ENCODE measurements at places on chromosomes 16 and 17. TPM values are rescaled to one million over a fixed set of nuclear protein-coding genes. Genes with fewer than 3 reads are reported as not detected.

SERPINF2 gene
- 0.24 TPM for total RNA-seq

FGF11 gene
- total RNA-seq, result 1.9 TPM

KRTAP4-4 gene
- not detected for total RNA-seq

SYCE1L gene
- 5.3 TPM for total RNA-seq

SHBG gene
- total RNA-seq, result not detected

TEX19 gene
- total RNA-seq, result not detected

MT3 gene
- total RNA-seq, result 4.2 TPM

OR1F1 gene
- not detected for total RNA-seq

PRSS33 gene
- total RNA-seq, result not detected
